ENCODE measurements at places on chromosomes 12 and 14.

GRCh38 chr12:129558036-129558435, 345.8 kb downstream of the TMEM132D start:
- no peak for DNase-seq
- H3K4me1 ChIP-seq: no peaks in the 10 kb centered on the region
- H3K36me3 ChIP-seq: no peaks in the 10 kb centered on the region
- no peaks in the 10 kb centered on the region for H3K27me3 ChIP-seq
- H3K4me3 ChIP-seq: no peak overlapping the region
- H3K27ac ChIP-seq: no peak overlapping the region

DNA sequence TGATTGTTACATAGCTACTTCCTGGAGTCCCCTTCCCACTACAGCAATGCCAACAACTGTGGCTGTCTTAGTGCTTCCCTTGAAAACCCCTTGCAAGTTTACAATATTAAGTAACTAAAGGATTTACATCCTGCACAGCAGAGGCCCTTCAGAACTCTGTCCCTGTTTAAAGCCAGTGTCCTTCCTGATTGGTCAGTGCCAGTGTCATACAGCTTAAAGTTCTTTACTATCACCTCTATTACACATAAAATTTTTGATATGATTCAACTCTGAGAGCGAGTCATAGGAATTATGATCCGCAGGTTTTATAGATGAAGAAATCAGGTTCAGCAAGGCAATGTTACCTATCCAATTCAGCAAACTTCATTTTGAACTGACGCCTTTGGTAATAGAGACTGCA, 91.4 kb upstream of the ALX1 start:
- H3K36me3 ChIP-seq: no peaks in the 10 kb centered on the region
- H3K4me1 ChIP-seq: no peaks in the 10 kb centered on the region
- H3K27me3 ChIP-seq: no peaks in the 10 kb centered on the region
- DNase-seq: no peak
- H3K4me3 ChIP-seq: no peak overlapping the region

GRCh38 chr14:51304438-51304837, 64.4 kb downstream of the TMX1 start:
- peaks cover 2% of the 10 kb centered on the region for H3K4me1 ChIP-seq
- H3K4me3 ChIP-seq: peak overlapping the region; percentile 30
- no peak overlapping the region for H3K27ac ChIP-seq
- H3K36me3 ChIP-seq: no peaks in the 10 kb centered on the region
- DNase-seq: peak; percentile 42

GRCh38 chr12:46395388-46395787, 22.8 kb upstream of the SLC38A2 start:
- peaks cover 68% of the 10 kb centered on the region for H3K36me3 ChIP-seq
- no peak overlapping the region for H3K4me3 ChIP-seq
- no peak overlapping the region for H3K27ac ChIP-seq
- DNase-seq: no peak
- peaks cover 3% of the 10 kb centered on the region for H3K4me1 ChIP-seq
- no peaks in the 10 kb centered on the region for H3K27me3 ChIP-seq

- no peak overlapping the region for H3K4me3 ChIP-seq
- H3K4me1 ChIP-seq: no peaks in the 10 kb centered on the region
- no peaks in the 10 kb centered on the region for H3K27me3 ChIP-seq
- H3K27ac ChIP-seq: no peak overlapping the region
- no peaks in the 10 kb centered on the region for H3K36me3 ChIP-seq
Measured at GRCh38 chr12:93913845-93914244, 234.5 kb upstream of the PLXNC1 start.

GRCh38 chr12:108822497-108823205, 34.7 kb downstream of the SSH1 start:
- peaks cover 7% of the 10 kb centered on the region for H3K36me3 ChIP-seq
- H3K27ac ChIP-seq: no peak overlapping the region
- no peaks in the 10 kb centered on the region for H3K27me3 ChIP-seq
- DNase-seq: no peak
- H3K4me3 ChIP-seq: no peak overlapping the region
- H3K4me1 ChIP-seq: peaks cover 8% of the 10 kb centered on the region

DNA sequence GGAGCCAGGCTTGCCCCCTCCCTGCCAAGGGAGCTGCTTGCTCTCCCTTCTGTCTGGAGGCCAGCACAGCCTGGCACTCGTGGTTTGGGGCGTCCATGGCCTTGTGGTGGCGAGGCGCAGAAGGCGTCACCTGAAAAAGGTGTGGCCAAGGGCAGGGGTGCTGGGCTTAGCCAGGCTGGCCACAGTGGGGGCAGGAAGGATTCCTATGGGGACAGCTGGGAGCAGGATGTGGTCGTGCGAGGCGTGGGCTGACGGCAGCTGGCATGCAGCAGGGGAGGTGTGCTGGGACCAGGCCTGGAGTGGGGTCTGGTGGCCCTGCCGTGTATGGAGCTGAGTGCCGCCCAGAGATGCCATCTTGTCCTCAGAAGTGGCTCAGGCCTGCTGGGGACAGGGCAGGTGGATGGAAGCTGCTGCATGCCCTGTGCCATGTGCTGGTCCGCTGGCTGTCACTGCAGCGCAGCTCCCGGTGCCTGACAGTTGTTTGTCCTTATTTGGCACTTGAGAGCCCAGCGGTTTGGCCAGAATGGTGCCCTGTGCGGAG, 30.0 kb downstream of the SH2B3 start:
- peaks cover 5% of the 10 kb centered on the region for H3K36me3 ChIP-seq
- H3K4me1 ChIP-seq: peaks cover 15% of the 10 kb centered on the region
- H3K27ac ChIP-seq: no peak overlapping the region
- DNase-seq: no peak
- H3K27me3 ChIP-seq: no peaks in the 10 kb centered on the region

GRCh38 chr12:114685320-114685781, 1.4 kb upstream of the TBX3 start:
- peak; percentile 50 for DNase-seq
- peaks cover 86% of the 10 kb centered on the region for H3K27me3 ChIP-seq
- no peak overlapping the region for H3K27ac ChIP-seq
- H3K4me3 ChIP-seq: peak overlapping the region; percentile 57
- no peaks in the 10 kb centered on the region for H3K36me3 ChIP-seq

DNA sequence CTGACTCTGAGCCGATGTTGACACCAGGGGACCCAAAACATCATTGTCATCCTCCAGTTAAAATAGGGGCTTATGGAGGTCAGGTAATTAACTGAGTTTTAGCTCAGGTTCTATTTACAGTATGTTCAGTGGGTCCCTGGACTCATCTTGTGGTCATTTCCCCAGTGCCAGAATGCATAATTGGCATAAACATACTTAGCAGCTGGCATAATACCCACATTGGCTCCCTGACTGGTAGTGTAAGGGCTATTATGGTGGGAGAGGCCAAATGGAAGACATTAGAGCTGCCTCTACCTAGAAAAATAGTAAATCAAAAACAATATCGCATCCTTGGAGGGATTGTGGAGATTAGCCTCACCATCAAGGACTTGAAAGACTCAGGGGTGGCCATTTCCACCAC, 350.9 kb downstream of the C12orf75 start:
- no peak overlapping the region for H3K4me3 ChIP-seq
- no peak for DNase-seq
- no peaks in the 10 kb centered on the region for H3K36me3 ChIP-seq
- H3K4me1 ChIP-seq: no peaks in the 10 kb centered on the region
- no peak overlapping the region for H3K27ac ChIP-seq

DNA sequence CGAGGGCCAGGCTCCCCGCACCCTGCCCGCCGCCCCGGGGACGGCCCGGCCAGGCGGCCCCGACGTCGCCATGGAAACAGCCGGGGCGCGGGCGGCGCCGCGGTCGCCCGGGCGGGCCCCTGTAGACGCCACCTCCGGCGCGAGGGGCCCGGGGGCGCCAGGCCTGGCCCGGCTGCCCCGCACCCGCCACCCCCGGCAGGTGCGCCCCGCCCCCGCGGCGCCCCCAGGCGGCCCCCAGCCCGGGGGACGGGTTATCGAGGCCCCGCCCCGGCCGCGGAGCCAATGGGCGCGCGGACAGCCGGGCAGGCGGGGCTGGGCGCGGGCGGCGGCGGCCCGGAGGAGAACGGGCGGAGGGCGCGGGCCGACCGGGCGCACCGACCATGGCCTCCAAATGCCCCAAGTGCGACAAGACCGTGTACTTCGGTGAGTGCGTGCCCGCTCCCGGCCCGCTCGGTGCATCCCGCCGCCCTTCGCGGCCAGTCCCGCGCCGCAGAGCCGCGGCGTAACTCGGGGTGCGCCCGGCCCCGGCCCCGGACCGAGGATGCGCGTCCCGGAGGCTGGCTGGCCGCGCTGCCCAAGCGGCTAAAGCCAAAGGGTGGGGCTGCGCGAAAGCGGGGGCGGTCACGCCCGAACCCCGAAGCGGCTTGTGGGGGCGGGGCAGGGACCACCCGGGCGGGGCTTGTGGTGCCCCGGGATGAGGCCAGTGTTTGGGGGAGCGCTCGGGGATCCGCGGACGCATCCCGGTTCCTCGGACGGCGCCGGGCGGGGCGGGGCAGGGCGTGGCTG, at the start of gene CRIP2:
TSS of gene CRIP2 (plus strand) at position 339 of the 786 bp plus-strand sequence. CDS start at position 381, 42 bp downstream.
- no peaks in the 10 kb centered on the region for H3K4me1 ChIP-seq
- peaks cover 2% of the 10 kb centered on the region for H3K36me3 ChIP-seq
- H3K27me3 ChIP-seq: peaks cover 25% of the 10 kb centered on the region

- no peak overlapping the region for H3K4me3 ChIP-seq
- H3K36me3 ChIP-seq: peaks cover 13% of the 10 kb centered on the region
- no peak for DNase-seq
- no peaks in the 10 kb centered on the region for H3K4me1 ChIP-seq
- H3K27ac ChIP-seq: no peak overlapping the region
- no peaks in the 10 kb centered on the region for H3K27me3 ChIP-seq
Measured at GRCh38 chr14:31080056-31080455, 53.9 kb upstream of the STRN3 start.

- H3K36me3 ChIP-seq: peaks cover 2% of the 10 kb centered on the region
- no peak overlapping the region for H3K27ac ChIP-seq
- H3K4me1 ChIP-seq: no peaks in the 10 kb centered on the region
- no peak overlapping the region for H3K4me3 ChIP-seq
Measured at GRCh38 chr12:3103806-3104205, 26.6 kb downstream of the TSPAN9 start.

- no peak overlapping the region for H3K4me3 ChIP-seq
- H3K4me1 ChIP-seq: no peaks in the 10 kb centered on the region
- no peaks in the 10 kb centered on the region for H3K27me3 ChIP-seq
- H3K27ac ChIP-seq: no peak overlapping the region
- no peak for DNase-seq
Measured at GRCh38 chr12:68899251-68899771, 33.7 kb downstream of the CPM start.

DNA sequence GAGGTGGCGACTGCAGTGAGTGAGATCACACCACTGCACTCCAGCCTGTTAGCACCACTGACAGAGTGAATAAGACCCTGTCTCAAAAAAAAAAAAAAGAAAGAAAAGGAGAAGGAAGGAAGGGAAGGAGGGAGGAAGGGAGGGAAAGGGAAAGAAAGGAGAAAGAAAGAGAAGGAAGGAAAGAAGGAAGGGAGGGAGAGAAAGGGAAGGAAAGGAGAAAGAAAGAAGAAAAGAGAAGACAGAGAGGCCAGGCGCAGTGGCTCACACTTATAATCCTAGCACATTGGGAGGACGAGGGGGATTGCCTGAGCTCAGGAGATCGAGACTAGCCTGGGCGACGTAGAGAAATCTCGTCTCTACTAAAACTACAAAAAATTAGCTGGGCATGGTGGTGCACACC, 13.2 kb downstream of the DCAF5 start:
- H3K27me3 ChIP-seq: no peaks in the 10 kb centered on the region
- no peak for DNase-seq
- no peaks in the 10 kb centered on the region for H3K36me3 ChIP-seq
- peaks cover 4% of the 10 kb centered on the region for H3K4me1 ChIP-seq

GRCh38 chr12:46219877-46220655, 48.8 kb downstream of the SLC38A1 start:
- no peaks in the 10 kb centered on the region for H3K27me3 ChIP-seq
- H3K4me1 ChIP-seq: no peaks in the 10 kb centered on the region
- H3K4me3 ChIP-seq: no peak overlapping the region
- no peak overlapping the region for H3K27ac ChIP-seq
- no peak for DNase-seq
